ENCODE measurements at places on chromosomes 6 and 20.

GRCh38 chr6:112579601-112580000, 232.5 kb downstream of the RFPL4B start:
- DNase-seq = peak; percentile 42

DNA sequence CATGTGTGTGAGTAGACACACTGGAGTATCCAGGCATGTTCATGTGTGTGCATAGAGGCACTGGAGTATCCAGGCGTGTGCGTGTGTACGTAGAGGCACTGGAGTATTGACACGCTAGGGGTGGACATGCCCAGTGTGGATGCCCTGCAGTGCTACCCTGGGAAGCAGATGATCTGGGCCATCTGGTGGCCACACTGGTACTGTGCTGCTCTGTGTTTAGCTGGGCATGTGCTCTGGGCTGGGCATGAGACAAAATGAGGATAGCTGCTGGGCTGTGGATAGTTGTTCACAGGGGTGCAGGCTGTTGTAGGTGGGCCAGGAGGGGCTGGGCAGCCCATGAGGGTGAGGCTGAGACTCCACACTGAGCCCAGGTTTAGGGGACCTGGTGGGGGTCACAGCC, 24.0 kb upstream of the NPBWR2 start:
- peak; percentile 24 for DNase-seq

DNA sequence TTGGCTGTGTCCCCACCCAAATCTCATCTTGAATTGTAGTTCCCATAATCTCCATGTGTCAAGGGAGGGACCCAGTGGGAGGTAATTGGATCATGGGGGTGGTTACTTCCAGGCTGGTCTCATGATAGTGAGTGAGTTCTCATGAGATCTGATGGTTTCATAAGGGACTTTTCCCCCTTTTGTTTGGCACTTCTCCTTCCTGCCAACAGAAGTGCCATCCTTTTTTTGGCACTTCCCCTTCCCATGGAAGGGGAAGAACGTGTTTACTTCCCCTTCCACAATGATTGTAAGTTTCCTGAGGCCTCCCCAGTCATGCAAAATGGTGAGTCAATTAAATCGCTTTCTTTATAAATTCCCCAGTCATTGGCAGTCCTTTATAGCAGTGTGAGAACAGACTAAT, 18.0 kb upstream of the PI3 start:
- DNase-seq = no peak

DNA sequence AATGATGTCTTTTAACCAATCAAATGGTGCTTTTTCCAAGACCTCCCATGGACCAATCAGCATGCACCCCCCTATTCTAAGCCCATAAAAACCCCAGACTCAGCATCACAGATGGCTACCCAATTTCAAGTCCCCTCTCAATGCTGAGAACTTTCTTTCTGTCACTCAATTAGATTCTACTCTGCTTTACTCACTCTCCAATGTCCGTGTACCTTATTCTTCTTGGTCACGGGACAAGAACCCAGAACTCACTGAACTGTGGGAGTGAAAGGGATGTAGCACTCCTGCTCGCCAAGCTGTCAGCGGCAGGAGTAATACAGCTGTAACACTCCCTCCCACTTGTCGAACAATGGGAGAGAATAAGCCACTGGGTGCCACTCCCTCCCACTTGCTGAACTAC, 20.8 kb upstream of the MAP7 start:
- no peak for DNase-seq

DNA sequence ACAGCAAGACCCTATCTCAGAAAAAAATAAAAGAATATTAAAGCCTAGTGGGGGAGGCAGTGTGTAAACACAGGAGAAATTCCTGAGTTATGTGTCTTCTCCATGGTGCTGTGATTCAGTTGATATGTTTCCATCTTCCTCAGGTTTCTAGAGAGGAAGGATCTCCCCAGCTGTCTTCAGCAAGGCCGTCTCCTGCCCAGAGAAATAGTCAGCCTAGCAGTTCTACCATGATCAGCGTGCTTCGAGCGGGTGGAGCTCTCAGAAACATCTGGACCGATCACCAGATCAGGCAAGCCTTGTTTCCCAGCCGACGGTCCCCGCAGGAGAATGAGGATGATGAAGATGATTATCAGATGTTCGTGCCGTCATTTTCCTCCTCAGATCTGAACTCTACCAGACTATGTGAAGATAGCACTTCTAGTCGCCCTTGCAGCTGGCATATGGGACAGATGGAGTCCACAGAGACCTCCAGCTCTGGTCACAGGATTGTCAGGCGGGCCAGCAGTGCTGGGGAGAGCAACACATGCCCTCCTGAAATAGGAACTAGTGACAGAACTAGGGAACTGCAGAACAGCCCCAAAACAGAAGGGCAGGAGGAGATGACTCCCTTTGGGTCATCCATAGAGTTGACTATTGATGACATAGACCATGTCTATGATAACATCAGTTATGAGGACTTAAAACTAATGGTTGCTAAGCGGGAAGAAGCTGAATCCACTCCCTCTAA, 34.9 kb upstream of the MTHFD1L start:
- peak; percentile 28 for DNase-seq

DNA sequence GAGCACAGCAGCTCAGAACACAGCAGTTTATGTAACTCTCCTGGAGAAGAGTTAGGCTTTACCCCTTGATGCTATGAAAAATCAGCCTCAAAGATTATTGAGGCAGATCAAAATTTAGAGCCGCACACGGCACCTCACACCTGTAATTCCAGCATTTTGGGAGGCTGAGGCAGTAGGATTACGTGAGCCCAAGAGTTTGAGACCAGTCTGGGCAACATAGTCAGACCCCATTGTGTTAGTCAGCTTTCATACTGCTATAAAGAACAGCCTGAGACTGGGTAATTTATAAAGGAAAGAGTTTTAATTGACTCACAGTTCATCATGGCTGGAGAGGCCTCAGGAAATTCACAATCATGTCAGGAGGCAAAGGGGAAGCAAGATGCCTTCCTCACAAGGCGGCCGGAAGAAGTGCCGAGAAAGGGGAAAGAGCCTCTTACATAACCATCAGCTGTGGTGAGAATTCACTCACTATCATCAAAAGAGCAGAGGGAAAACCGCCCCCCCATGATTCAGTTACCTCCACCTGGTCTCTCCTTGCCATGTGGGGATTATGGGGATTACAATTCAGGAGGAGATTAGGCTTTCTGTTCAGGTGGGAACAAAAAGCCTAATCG, 87.7 kb downstream of the SGK1 start:
- no peak for DNase-seq
